ENCODE measurements at places on chromosomes 7 and 10.

DNA sequence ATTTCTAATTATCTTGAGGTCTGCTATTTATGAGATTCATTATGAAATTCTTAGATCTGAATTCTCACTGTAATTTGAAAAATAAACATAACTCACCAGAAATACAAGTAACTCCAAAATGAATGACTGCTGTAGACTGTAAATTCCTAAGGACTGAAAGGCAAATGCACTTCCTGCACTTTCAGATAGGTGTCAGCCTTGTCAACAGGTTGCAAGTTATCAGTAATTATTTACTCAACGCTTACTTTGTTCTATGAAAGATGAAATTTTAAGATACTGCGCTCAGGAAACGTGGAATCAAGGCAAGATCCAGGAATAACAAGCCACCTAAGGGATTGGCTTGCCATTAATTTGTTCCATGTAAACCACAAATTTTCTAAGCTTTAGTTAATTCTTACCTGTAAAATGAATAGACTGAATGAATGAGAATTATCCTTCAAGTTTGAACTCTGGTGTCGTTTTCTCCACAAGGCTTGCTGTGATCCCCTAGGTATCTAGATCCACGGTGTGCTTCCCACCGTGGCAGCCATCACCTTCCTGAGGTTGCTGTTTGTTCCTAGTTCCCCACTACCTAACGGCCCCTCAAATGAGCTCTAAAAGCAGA lies 12.6 kb downstream of the DHX32 start:
- DNase-seq = no peak

GRCh38 chr10:6013413-6014192 lies 36.3 kb upstream of the IL15RA start:
- no peak for DNase-seq

DNA sequence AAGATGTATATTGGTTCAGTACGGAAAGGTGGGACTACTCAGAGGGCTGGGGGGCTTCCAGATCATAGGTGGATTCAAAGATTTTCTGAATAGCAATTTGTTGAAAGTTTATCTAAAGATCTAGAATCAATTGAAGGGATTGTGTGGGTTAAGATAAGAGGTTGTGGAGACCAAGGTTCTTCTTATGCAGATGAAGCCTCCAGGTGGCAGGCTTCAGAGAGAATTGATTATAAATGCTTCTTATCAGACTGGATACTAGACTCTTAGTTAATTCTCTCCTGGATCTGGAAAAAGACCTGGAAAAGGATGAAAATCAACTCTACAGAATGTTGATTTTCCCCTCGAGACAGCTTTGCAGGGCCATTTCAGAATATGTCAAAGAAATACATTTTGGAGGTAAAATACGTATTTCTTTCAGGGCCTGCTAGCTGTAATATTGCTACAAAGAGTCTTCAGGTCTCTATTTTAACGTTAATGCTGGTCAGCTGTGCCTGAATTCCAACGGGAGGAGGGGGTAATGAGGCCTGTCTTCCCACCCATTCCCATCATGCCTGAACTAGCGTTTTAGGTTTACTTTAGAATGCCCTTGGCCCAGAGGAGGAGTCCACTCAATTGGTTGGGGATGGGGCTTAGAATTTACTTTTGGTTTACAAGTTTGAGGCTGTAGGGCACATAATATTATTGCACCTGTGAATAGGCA lies 12.8 kb upstream of the GPR15LG start:
- DNase-seq = no peak

DNA sequence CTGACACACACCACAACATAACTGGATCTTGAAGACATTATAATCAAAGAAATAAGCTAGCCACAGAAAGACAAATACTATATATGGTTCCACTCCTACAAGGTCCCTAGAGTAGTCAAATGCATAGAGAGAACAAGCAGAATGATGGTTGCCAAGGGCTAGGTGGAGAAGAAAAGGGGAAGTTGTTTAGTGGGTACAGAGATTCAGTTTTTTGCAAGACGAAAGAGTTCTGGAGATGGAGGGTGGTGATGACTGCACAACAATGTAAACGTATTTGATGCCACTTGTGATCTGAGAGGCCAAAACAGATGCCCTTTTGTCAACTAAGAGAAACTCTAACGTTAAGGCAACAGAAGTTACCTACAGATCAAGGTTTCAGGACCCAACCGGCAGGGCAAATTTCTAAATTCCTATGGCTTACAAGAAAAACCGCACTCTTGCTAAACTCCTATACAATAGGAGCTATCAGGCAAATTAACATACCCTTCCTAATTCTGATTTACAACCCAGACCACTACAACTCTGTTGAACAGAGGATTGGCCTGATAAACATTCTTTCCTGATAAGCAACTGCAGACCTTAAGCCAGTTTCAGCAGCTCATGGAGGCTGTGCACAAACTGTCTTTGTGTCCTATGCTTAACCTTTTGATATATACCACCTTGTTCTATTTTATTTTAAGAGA lies 69.0 kb downstream of the FAM107B start:
- no peak for DNase-seq

DNA sequence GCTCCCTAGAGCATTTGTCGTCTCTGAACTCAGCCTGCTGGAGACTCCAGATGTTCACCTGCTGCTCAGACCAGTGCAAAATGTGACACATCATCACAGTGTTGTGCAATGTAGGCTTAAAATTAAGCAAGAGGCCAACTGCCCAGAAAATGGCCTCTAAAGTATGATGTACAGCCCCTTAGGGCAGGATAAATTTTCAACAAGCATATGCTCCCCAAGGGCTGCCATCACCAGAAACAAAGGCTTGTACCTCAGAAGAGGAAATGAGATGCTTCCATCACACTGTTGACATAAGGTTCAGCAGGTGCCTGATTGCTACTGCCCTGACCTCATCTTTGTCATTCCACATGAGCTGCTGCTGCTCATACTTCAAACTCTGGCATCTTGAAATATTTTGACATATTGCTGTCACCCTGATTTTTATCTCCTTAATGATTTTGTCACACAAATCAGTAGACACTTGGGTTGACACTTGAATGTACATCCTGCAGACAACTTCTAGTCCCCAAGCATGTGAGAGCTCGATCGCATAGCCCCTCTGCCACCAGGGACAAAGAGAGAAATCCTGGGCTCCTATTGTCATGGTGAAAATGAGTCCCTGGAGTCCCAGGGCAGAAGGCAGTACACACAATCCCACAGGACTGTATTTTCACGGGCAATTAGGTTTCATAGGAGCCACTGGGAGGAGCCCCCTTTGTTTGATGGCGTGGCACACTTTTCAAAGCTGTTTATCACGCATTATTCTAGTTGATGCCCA lies 219.7 kb upstream of the STK17A start:
- DNase-seq = no peak

GRCh38 chr10:99292159-99292558 lies 37.0 kb upstream of the CNNM1 start:
- DNase-seq = no peak

DNA sequence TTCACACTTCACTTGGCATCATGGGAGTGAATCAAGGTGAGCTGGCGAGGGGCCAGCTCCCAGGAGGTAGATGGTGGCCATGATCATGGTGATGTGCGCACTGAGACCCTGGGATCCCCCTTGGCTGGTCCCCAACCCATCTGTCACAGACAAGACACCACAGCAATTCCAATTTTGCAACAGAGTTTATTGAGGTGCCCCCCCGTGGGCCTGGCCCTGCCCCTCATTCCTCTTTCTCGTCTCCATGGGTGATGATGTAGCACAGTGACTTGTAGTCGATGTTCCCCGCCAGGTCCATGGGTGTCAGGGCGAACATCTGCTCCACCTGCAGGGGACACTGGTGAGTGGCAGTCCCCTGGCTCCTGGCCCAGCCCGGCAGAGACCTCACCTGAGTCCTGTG lies 2.4 kb downstream of the MYL7 start:
- no peak for DNase-seq

DNA sequence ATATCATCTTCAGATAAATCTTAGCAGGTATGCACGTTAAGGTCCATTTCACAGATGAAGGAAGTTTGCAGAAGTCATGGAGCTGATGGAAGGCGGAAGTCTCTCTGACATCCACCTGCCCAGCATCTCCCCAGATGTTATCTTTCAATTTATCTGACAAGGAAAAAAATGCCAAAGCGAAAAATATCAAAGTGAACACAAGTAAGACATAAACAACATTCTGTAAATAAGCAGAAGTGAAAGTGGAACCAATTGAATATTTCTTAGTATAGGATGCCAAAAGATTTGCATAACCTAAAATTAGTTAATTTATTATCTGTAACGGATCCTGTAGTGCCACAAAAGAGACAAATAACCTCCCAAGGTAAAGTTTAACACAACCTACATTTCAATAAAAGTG lies 73.6 kb upstream of the NEBL start:
- no peak for DNase-seq

DNA sequence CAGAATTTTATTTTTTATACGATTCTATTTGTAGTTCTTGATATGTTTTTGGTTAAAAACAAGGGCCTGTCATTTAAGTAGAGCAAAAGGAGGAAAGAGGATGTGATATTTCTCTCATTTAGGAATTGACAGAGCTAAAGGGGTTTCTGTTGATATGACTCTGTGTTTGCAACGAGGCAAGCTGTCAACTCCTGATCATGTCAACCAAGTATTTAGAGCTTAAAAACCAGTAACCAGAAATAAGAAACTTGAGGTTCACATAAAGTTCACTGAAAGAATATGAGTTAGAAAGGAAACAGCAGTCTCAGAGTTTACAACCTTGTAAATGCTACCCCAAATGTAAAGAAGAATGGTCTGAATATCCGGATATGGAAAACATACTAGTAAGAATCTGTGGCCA lies 434.2 kb downstream of the PARD3 start:
- DNase-seq = no peak

Measured in stimulated activated CD4-positive, alpha-beta T cell treated with anti-CD3 and anti-CD28 coated beads, Interleukin-15, amount 100 ng/mL, for 1 hour (primary cell).